Lung (tissue), 17 donors: ENCODE measurements at places on chromosomes 13 and 19. TPM values are rescaled to one million over a fixed set of nuclear protein-coding genes. Genes with fewer than 3 reads are reported as not detected.

NLRP8 gene
- total RNA-seq, result not detected

ONECUT3 gene
- not detected for total RNA-seq

GRCh38 chr19:616747-617526 is 16.4 kb downstream of the POLRMT start:
- H3K4me1 ChIP-seq, result peaks cover 6% of the 10 kb centered on the region
- no peak for DNase-seq
- no peak overlapping the region for H3K27ac ChIP-seq
- H3K4me3 ChIP-seq, result no peak overlapping the region
- no peaks in the 10 kb centered on the region for H3K36me3 ChIP-seq
- peaks cover 3% of the 10 kb centered on the region for H3K27me3 ChIP-seq

ERICH4 gene
- not detected for total RNA-seq

DNA sequence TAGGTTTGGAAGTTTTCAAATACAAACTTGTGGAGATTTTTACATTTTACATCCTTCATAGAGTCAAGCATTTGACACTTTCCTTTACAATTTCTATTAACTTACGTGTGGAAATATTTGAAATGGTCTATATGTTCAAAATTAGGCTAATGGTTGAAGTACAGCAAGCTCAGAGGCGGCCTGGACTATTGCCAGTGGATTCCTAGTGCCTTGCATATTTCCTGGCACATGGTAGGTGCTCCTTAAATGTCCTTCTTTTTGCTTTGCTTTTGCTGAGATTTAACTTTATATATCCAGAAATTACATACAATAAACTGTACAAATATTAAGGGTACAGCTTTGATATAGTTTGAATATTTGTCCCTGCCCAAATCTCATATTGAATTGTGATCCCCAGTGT is 93.9 kb downstream of the UBL3 start:
- no peak overlapping the region for H3K27ac ChIP-seq
- no peaks in the 10 kb centered on the region for H3K36me3 ChIP-seq
- H3K4me3 ChIP-seq, result no peak overlapping the region
- H3K4me1 ChIP-seq, result no peaks in the 10 kb centered on the region
